ENCODE measurements at places on chromosomes 4 and X. TPM values are rescaled to one million over a fixed set of nuclear protein-coding genes. Genes with fewer than 3 reads are reported as not detected.
A peak's percentile ranks its signal among the peaks of the same experiment; 100 is the strongest.

DNA sequence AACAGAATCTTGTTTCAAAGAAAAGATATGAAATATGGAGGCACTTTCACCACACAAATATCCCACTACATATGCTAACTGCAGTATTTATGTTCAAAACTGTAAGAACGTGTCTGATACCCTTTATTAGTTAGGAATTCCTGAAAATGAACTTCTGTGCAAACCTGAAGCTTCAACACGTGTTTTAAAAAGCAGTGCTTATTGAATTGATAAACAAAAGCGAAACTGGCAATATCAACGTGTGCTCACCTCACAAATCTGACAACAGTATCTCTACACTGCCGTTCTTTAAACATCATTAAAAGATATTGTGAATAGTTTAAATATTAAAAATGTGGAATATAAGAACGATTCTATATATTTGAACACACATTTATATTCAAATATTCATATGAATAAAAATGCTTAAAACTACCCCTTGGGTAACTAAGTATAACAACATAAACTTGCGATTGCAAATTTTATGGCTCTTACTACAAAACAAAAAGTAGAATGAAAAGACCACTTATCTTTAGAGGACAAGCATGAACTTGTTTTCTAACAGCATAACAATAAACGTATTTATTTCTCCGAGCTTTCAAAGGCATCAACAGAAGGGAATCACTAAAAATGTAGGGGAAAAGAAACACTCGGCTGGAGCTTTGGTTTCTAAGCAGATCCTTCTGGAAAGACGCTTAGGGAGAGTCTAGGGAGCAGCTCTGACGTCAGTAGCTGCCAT is at the start of gene LRP2BP:
Gene LRP2BP (minus strand): TSS at position 687 of the 718 bp plus-strand sequence. CDS start 17,738 bp downstream, outside the sequence.
- peak; percentile 59 for DNase-seq

DNA sequence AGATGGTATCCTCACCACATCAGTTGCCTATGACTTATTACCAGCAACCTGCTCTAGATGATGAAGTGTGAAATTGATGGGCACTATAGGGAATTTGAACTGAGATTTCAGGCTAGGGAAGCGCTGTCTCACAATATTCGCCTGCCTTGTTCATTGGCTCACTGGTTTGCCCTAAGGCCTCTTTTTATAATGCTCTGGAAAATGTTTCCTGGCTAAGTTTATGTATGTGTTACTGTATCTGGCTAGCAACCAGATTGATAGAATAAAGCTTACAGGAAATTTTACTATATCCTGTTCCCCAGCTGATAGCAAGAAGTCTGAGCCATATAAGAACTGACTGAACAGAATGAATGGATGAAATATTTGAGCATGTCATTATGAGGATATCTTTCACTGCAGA is 71.6 kb downstream of the GSTCD start:
- DNase-seq = no peak

GRCh38 chr4:75629239-75629638 is 1.1 kb downstream of the CDKL2 start:
- no peak for DNase-seq

- no peak for DNase-seq
Observed at GRCh38 chr4:36209941-36210649, 34.2 kb downstream of the ARAP2 start.

GRCh38 chrX:21658746-21659145 is 616 bp upstream of the KLHL34 start:
- no peak for DNase-seq

- no peak for DNase-seq
Observed at GRCh38 chr4:185351691-185352090, 44.0 kb downstream of the LRP2BP start.

DNA sequence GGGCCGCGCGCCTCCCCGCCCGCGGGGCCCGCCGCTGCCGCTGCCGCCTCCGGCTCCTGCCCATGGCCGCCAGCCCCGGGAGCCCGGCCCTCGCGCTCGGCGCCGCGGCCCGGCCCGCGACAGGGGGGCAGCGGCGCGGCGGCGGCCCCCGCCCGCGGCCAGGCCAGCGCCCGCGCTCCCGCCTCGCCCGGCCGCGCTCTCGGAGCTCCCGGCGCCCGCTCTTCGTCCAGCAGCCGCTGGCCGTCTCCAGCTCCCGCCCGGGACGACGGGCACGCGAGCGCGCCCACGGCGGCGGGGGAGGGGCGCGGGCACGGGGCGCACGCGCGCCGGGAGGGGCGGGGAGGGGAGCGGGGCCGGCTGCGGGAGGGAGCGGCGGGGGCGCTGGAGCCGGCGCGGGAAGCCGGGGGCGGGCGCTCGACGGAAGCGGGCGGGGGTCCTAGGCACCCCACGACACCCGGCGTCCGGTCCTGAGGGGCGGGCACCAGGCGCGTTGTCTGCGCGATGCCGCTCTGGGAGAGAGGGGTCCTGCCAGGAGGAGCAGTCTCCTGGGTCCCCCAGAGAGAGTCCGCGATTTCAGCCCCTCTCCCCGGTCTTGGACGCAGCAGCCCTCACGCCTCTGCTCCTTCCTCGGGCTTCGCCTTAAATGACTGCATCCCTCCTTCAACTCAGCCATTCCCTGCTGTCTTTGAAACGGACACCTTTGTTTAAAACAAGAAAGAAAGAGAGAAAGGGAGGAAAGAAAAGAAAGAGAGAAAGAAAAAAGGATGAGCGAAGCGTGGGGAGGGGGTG is 490 bp upstream of the PDZD4 start:
- DNase-seq = no peak

DNA sequence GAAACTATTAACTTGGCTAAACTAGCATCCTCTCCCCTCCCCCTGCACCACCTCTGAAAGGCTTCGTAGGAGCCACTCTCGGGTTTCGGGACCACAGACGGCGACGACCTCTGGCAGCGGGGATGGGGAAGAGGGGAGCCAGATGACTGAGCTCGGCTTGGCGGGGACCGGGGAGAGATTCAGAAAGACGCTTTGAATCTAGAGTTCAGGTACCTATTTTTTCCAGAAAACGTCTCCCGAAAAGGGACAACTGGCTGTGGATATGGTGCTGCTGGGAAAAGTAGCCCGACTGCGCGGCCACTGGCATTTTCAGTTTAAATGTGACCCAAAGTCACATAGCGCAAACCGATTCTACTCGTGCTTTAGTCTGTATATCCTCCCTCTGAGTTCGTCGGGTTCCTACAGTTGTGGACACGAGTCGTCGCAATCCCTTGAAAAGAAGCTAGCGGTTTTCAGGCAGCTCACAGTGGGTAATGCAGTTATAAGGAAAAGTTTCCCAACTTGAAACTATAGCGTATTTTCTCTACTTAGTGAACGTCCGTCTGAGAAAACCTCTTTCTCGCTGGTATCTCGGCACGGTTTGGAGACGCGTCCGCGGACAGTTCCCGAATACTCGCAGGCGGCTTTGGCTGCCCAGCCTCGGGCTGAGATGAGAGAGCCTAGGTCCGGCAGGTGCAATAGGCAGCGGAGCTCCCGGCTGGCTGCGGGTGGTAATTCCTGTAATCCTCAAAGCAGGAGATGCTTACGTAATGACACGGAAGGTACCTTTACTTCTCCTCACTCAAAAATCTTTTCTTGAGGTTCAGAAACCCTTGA is 1.3 kb downstream of the PARM1 start:
- no peak for DNase-seq

GRCh38 chr4:112185334-112185733 is 40.1 kb downstream of the FAM241A start:
- DNase-seq = no peak

DNA sequence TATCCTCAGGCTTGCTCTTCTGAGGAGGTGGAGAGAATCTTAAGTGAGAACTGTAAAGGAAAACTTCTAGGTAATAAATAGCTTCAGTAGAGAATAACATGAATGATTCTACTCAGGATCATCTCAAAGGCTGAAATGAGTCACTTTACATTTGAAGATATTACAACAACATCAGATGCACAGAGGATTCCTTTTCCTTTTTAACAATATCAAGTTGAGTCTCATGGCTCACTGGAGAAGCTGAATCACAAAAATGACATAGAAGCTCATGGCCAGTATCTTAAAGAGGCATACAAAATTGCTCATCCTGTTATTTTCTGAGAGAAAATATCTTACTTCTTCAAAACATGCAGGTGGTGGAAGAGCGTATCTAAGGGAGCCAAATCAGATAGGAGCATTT is 72.5 kb upstream of the EMCN start:
- DNase-seq = no peak

- DNase-seq = no peak
Observed at GRCh38 chrX:110430293-110431076, 71.8 kb downstream of the RTL9 start.

DNA sequence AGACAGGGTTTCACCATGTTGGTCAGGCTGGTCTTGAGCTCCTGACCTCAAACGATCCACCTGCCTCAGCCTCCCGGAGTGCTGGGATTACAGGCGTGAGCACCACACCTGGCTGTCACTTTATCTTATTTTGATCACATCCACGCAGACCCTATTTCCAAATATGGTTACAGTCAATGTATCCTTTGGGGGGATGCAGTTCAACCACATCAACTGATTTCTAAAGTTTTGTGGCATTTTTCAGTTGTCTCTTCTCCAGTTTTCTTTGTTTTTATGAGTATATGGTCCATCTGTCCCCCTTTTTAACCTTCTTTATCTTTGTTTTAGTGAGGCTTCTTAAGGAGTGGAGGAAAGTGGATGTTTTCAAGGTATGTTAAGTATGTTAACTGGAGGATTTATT is 4.1 kb upstream of the HPF1 start:
- DNase-seq = no peak

DNA sequence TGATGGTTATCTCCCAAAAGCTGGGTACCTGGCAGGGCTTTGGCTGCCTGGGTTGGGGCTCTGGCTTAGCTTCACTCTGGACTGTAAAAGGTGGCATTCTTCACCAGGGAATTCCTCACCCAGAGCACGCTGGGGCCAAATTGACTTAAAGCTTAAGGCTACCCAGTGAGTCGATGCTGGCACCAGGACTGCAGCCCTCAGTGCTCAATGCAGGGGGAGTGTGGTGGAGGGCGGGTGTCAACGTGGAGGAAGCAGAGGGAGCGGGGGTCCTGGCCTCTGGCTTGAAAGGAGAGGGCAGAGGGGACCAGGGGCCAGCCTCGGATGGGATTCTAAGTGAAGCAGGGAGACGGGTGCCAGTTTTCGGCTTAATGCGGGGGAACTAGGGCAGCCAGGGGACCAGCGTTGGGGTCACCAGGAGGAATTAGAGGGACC is 446 bp upstream of the FAM50A start:
- DNase-seq = no peak

- no peak for DNase-seq
Observed at GRCh38 chrX:84830836-84831235, 172.8 kb upstream of the APOOL start.

- no peak for DNase-seq
Observed at GRCh38 chr4:179399054-179399782, 1957.0 kb upstream of the AGA start.

DNA sequence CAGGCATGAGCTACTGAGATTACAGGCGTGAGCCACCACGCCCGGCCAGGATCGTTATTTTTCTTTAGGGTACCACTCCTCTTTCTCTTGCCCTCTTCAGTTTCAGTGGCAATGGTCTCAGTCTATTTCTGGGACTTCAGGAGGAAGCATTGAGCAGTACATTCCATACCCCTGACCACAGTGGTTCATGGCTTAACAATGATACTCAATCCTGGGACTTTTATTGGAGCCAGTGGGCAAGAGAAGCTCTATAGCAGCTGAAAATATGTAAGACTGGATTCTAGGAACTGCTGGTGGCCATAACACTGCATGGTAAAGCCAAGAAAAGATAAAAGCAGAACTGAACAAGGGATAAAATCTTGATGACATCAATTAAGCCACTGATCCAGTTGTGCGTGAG is 5.8 kb upstream of the CCNA2 start:
- DNase-seq = no peak

GRCh38 chr4:181676546-181676945 is 566.7 kb upstream of the TENM3 start:
- DNase-seq = no peak

DNA sequence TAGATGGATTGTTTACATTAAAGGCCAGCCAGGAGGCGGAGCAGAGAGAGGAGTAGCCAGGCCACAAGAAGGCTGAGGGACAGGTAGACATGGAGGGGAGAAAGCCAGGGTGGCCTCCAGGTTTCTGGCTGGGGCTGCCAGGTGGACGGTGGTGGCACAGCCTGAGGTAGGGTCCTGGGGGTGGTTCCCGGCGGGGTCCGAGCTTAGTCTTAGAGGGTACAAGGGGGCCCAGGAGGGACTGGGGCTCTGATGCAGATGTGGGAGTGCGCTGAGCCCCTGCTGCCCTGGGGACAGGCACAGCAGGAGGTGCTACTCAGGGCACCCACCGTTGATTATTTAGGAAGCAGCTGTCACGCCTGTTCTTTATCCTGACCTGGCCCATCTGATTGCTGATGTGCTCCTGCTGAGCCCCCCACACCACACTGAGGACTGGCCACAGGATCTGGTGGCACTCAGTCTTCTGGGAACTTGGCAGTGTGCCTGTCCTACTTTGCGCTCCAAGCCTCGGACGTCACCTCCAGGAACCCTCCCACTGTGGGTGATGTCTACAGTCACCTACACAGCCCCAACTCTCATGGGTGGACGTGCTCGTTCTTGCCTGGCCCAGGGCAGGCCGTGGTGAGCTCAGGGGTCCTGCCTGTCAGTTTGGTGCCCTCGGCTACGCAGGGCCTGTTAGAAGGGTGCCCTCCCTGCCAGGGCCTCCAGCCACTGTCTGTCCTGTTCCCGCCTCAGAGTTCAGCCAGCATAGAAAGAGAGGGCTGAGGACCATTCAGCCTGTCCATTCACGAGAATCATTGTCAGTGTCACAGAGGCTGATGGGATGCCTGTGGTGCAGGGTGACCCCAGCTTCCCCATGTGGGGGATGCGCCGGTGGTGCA is 12.0 kb downstream of the WFS1 start:
- DNase-seq = no peak

DNA sequence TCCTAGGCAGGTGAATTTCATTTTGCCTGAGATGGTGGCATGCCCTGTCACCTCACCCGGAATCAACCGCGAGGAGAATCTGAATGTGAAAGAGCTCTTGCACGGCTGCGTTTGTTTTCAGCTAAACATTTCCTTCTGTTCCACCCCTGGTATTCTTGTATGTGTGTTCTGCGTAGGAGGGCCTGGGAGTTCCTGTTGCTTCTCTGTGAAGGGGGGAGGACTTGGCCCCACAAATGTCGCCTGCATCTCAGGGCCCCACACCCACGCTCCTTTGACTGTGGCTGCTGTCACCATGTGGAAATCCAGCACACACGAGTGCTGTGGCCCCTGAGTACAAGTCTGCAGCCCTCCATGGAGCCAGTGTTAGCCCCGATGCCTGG is 45.8 kb upstream of the CLCN4 start:
- DNase-seq = no peak

GRCh38 chr4:47619691-47620090 is 134.6 kb downstream of the ATP10D start:
- DNase-seq = no peak

DNA sequence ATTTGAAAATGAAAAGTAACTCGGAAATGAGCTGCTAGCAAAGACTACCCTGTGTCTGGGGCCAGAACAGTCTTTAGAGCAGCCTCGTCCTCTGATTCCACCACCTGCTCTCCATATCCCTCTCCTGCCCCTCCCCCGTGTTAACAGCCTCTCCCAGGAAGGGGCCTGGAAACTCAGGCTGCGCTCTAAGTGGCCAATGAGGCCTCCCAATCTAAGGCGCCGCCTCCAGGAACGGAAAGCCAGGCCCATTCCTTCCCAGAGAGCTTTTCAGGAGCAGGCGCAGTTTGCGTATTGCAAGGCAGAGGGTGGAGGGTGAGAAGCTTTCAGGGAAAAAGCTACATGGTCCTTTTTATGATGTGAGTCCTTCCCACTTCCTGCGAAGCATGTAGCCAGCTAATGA is 31.2 kb downstream of the RS1 start:
- no peak for DNase-seq

PABPC1L2B gene
- total RNA-seq = not detected

PPBP gene
- not detected for total RNA-seq

MAPK10 gene
- not detected for total RNA-seq

COL4A6 gene
- 8.2 TPM for total RNA-seq

ANTXR2 gene
- total RNA-seq = 8.4 TPM

ELK1 gene
- 7.2 TPM for total RNA-seq

ZXDB gene
- total RNA-seq = 6.8 TPM

ARX gene
- not detected for total RNA-seq
